ENCODE measurements at places on chromosomes 11 and 22. TPM values are rescaled to one million over a fixed set of nuclear protein-coding genes. Genes with fewer than 3 reads are reported as not detected.

Gene TPBGL
- total RNA-seq, result 0.54 TPM

Gene DENND6B
- total RNA-seq, result 5.8 TPM

Gene LMO1
- total RNA-seq, result not detected

Gene OR51E2
- total RNA-seq, result not detected

Gene MMP8
- total RNA-seq, result not detected

Gene APOL5
- total RNA-seq, result not detected

Gene HOATZ
- not detected for total RNA-seq

Gene OR51B5
- total RNA-seq, result not detected

Gene DDB1
- 217 TPM for total RNA-seq

Gene TESMIN
- 47.6 TPM for total RNA-seq

Gene TRIM29
- total RNA-seq, result 0.64 TPM

Gene SYCE3
- total RNA-seq, result not detected

Gene SCGB1A1
- 1.1 TPM for total RNA-seq

Gene OR6T1
- total RNA-seq, result not detected

Gene YPEL1
- total RNA-seq, result 4.0 TPM

Gene GGT5
- 3.6 TPM for total RNA-seq

Gene TSPAN32
- not detected for total RNA-seq

Gene ELFN2
- 2.9 TPM for total RNA-seq

Gene ISX
- total RNA-seq, result not detected

Gene CYTH4
- 1.3 TPM for total RNA-seq

Gene APOA1
- total RNA-seq, result 1.7 TPM

Gene NAT10
- 64.9 TPM for total RNA-seq

Gene NPTXR
- 32.6 TPM for total RNA-seq

Gene APOL2
- 34.4 TPM for total RNA-seq

Gene CASP5
- not detected for total RNA-seq

Gene FADS2
- total RNA-seq, result 679 TPM

Data from Panc1 (cell line).